ENCODE measurements at places on chromosomes 5 and 9. TPM values are rescaled to one million over a fixed set of nuclear protein-coding genes. Genes with fewer than 3 reads are reported as not detected.

DNA sequence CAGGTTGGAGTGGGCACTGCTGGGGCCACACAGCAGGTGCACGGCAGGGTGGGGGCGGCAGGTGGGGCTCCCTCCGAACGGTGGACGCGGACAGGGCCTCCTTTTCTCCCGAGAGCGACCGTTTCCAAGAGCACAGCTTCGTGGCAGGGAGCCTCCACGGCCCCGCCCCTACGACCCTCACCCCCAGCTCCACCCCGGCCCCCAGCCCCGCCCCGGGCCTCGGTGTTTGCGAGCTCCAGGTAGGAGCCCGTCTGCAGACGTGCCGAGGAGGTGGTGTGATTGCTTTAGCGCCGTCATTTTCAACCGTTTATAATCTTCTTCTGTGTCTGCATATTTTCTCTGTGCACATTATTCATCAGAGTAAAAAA lies 8.8 kb downstream of the GRIN1 start:
- DNase-seq = no peak

GRCh38 chr9:82968816-82969215 lies 94.1 kb downstream of the RASEF start:
- DNase-seq = no peak

- no peak for DNase-seq
Observed at GRCh38 chr9:6915635-6916034, 157.9 kb downstream of the KDM4C start.

- DNase-seq = no peak
Observed at GRCh38 chr5:88689668-88690408, 193.1 kb downstream of the MEF2C start.

- DNase-seq = no peak
Observed at GRCh38 chr9:79812507-79813257, 240.9 kb downstream of the TLE4 start.

DNA sequence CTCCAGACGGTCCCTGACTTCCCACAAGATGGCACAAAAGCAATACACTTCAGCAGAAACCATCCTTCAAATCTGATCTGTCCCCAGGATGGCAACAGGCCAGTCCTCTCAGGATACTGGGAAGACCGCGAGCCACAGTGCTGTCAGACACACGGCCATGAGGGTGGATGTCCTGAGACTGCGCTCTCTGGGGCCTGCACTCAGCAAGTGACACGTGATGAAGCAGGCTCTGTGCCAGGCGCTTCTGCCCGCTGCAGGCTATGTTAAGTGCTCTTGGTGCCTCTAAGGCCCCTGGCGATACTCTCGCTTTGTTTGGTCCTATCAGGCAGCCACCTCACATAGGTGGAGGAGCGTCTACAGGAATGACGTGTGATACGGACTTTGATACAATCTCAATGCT lies 7.1 kb downstream of the BRD9 start:
- DNase-seq = peak; percentile 86

- no peak for DNase-seq
Observed at GRCh38 chr9:15349892-15350761, 43.1 kb upstream of the TTC39B start.

GRCh38 chr9:79107911-79108676 lies 463.7 kb upstream of the TLE4 start:
- DNase-seq = no peak

GRCh38 chr9:14645648-14646047 lies 47.6 kb downstream of the ZDHHC21 start:
- DNase-seq = no peak

The GALNT12 gene
- 0.54 TPM for total RNA-seq

The DBH gene
- not detected for total RNA-seq
